ENCODE measurements at places on chromosomes 3 and 15.

GRCh38 chr3:111584744-111585143, 10.4 kb downstream of the ZBED2 start:
- no peak for DNase-seq

DNA sequence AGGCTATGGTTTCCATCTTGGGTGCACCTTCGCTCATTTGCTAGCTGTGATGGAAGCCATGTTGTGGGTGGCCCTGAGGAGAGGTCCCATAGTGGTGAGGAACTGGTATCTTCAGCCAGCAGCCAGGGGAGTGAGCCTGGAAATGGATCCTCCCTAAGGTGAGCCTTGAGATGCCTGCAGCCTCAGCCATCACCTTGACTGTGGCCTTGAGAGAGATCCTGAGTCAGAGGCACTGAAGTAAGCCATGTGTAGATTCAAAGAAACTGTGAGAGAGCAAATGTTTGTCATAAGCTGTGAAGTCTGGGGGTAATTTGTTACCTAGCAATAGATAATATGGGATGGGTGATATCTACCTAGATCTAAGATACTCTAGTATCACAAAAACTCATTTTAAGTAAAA, 105.3 kb downstream of the SNRK start:
- DNase-seq: no peak

- DNase-seq: peak; percentile 84
These were observed 111.2 kb downstream of the LSM3 start for GRCh38 chr3:14289590-14290461.

DNA sequence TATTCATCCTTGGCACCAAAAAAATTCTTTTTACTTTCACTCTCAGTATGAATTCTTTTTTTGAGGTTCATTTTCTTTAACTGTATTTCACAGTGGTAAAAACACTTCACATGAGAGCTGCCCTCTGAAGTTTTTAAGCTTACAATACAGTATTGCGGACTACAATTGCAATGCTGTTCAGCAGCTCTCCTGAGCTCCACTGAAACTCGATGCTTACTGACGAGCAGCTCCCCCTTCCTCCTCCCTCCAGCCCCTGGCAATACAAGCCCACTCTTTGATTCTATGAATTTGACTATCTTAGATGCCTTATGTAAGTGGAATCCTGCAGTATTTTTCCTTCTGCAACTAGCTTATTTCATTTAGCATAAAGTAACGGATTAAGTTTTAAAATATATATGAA, 183.4 kb downstream of the ADAMTS17 start:
- no peak for DNase-seq

DNA sequence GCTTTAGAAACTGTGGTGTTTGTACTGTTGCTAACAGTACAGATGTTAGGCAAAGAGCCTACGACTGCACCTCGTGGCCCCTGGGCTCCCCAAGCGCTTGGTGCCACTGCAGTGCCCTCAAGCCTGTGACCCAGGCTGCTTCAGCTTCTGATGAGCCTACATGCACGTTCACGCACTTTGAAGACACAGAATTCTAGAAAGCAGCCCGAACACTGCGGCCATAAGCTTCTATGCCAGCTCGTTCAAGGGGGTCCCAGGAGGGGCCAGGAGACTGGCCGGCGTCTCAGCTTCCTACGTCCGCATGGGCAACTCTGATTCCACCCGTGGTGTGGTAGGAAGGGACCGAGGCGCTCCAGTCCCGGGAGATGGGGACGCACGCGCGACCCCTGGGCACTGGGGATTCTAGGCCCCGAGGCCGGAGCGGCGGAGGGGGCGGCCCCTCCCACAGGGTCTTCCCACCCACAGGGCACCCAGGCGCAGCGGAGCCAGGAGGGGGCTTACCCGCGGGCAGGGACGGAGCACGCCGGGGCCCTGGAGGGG, 653 bp downstream of the MYO5C start:
- no peak for DNase-seq

DNA sequence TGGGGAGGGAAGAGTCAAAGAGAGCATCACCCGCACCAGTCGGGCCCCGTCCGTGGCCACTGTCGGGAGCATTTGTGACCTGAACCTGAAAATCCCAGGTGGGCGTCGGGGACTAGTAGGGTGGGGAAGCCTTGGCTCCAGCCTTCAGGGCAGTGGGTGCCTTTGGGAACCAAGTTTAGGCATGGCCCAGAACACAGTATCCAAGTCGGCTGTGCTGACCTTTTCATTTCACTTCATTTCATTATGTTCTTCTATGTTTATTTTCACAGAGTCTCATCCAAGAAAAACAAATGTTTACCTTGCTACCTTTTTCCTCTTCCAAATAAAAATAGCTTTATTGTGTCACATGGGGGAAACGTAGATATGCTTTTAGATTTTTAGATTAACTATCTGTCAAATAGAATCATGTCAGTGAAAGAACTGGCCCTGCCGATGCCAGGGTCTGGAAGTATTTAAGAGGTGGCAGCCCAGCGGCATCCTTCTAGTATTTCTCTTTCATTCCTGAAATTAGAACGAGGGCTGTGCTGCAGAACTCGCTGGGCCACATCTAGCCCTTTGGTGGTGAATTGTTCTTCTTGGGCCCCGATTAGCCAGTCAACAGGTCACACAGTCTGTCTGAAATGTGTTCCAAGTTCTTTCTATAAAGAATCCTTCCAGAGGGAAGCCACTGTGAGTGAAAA, 60.5 kb downstream of the DNASE1L3 start:
- no peak for DNase-seq

DNA sequence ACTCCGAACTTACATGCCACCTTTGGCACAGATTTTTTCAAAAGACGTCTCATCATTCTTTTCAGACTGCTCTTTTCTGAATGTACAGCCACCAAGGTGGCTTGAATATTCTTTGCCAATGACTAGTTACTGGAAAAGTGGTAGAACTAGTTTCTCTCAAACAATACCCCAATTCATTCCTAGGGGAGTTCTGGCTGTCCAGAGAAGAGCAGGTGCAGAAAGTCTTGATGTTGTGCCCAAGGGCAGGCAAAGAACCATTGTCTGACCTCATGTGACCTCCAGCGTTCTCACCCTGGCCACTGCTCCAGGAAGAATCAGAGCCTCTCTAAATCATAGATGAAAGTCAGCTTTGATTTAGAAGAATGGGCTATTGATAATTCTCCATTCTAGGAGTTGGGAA, 5.5 kb downstream of the LMOD3 start:
- DNase-seq: no peak

DNA sequence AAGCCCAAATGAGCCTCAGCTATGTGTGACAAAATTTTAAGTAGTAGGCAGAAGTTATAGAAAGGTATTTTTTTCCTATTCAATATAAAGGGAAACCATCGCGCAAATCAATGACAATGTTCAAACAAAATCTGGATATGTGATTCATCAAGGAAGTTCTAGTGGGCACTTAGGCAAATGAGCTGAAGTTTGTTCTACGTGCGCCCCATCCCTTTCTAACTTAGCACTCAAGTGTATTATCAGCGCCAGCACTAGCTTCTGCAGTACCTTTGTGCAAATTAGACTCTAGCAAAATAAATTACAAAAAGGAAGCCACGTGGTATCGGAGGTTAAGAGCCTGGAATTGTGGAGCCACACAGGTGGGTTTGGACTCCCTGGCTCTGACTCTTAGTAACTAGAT, 91.1 kb downstream of the TBL1XR1 start:
- DNase-seq: no peak

GRCh38 chr3:169400874-169401273, 262.6 kb downstream of the MECOM start:
- DNase-seq: no peak

DNA sequence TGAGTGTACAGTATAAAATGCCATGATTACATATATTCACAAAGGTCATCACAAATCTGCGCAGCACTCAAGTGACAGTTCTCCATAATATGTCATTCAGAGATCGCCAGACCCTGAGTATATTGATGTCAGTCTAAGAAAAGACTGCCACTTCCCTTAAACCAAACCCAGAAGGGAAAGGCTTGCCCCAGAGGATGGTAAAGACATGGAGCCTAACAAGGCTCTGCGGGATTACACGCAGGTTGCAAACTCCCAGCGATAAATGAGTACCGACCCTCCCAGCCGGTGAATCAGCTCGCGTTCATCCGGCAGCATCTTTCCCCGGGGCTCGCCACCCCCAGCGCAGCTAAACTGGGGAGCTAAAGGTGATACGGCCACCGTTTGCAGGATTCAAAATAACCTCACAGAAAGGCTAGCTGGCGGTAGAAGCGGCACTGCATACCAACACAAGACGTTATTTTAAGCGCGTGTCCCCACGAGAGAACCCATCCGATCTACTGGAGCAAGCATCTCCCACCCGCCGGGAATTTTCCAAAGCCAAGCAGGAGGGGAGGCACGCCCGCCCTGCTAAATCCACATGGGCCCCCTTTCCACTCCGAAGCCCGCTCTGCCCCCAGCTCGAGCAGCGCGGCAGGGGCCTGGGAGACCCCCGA, 643 bp downstream of the MYO5A start:
- peak; percentile 31 for DNase-seq

DNA sequence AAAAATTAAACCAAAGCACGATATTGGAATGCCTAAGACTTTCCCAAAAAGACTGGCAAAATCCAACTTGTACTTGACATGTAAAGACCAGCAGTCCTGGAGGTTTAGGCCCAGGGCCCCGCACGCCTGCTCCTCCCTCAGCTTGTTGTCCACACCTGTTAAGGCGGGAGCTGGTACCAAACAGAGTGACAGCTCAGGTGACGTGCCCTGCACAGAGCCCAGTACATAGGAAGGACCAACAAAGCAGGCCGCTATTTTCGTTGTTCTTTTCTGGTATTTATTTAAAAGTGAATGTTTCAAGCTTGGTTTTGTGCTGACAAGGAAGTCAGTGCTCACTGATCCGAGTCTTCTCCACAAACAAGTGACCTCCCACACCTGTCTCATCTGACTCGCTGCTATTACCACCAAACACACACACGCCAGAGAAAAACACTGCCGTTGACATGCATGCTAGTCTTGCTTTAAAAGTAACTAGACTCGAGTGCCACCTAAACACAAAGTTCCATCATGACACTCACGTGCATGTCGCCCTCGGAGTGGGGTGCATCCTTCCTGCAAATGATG, 50.2 kb downstream of the HERC2 start:
- no peak for DNase-seq

All from brain microvascular endothelial cell (primary cell).